ENCODE measurements at places on chromosomes 6 and 20.

GRCh38 chr6:129853996-129854711, 7.0 kb downstream of the TMEM244 start:
- DNase-seq = no peak

- DNase-seq = no peak
Observed at GRCh38 chr6:6626187-6626586, 37.7 kb downstream of the LY86 start.

GRCh38 chr6:65566117-65566516, 140.9 kb downstream of the EYS start:
- no peak for DNase-seq

- no peak for DNase-seq
Observed at GRCh38 chr6:11621119-11621518, 83.6 kb downstream of the TMEM170B start.

- no peak for DNase-seq
Observed at GRCh38 chr20:38190936-38191371, 25.9 kb upstream of the TGM2 start.

GRCh38 chr6:166664135-166664534, 37.1 kb upstream of the RPS6KA2 start:
- peak; percentile 8 for DNase-seq

DNA sequence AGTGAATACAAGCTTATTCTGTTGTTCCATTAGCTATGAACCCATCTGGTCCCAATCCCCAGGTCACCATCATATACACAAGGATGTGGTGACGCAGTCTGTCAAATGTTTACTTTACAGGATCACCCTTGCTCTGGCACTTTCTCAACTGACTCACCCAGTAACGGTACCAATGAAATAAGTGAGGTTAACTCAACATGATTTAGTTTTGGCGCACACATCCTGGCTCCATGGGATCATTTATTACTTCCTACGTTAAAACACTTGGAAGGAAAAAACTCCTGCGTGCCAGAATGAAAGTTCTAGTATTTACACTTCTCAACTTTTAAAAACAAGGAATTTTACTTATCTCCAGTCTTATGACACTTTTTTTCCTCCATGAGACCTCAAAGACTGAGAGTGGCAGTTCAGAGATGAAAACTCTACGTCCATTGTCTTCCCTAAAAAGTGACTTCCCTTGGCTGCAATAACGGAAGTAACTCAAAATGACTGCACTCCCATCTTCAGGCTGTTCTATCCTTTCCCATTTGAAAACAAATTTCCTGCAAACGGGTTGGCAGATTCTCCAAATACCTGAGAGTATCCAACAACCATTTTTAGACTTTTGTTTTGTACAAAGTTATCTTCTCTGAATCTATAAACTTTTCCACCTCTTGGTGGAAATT, 15.9 kb downstream of the AGPAT4 start:
- peak; percentile 86 for DNase-seq

- DNase-seq = peak; percentile 58
Observed at GRCh38 chr6:144931172-144932035, 646.3 kb downstream of the UTRN start.

GRCh38 chr6:117601811-117602150, 530 bp downstream of the GOPC start:
- no peak for DNase-seq

GRCh38 chr20:3857405-3857804, 10.8 kb downstream of the MAVS start:
- DNase-seq = no peak
